Amygdala (tissue), 56 donors: ENCODE measurements at places on chromosomes 5 and 9.

DNA sequence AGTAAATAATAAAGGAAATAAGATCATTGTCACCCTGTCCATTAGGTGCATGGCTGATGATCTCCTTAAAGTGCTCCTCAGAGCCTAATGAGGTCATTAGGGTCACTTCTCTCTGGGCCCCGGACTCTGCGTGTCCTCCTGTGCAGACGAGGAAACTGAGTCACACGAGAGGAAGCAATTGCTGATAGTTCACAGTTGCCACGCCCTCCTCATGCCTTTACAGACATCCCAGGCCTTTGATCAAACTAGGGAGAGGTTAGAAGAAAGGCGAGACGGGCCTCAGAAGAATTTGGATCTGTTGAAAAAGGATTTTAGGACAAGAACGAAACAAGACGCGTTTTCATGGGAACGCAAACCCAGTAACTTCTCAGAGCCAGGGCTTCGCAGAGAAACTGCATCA, 32.0 kb upstream of the MSX2 start:
- DNase-seq: no peak

GRCh38 chr5:59036274-59036961, 453.5 kb downstream of the RAB3C start:
- DNase-seq: no peak

DNA sequence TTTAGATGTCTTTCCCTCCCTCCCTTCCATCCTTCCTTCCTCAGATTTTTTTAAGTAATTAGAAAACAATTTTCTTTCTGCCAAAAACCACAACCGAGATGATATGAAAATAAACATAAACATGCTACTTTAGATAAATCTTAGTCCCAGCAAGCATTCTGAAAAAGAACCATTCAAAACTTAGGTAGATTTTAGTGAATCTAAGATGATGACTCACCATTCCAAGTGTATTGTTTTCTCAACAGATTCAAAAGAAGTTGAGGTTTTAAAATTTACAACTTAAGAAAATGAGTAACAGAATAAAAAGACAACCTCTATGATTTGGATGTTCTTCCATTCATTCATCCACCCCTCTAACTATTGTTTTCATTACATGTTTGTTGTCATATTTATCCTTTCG, 465.1 kb downstream of the PDE4D start:
- no peak for DNase-seq

- DNase-seq: no peak
Measured at GRCh38 chr9:99373912-99374311, 151.8 kb downstream of the SEC61B start.

GRCh38 chr9:88923092-88923491, 68.2 kb upstream of the S1PR3 start:
- DNase-seq: no peak

GRCh38 chr5:98905857-98906688, 22.7 kb downstream of the CHD1 start:
- DNase-seq: no peak

GRCh38 chr5:168612996-168613395, 33.8 kb upstream of the PANK3 start:
- no peak for DNase-seq

DNA sequence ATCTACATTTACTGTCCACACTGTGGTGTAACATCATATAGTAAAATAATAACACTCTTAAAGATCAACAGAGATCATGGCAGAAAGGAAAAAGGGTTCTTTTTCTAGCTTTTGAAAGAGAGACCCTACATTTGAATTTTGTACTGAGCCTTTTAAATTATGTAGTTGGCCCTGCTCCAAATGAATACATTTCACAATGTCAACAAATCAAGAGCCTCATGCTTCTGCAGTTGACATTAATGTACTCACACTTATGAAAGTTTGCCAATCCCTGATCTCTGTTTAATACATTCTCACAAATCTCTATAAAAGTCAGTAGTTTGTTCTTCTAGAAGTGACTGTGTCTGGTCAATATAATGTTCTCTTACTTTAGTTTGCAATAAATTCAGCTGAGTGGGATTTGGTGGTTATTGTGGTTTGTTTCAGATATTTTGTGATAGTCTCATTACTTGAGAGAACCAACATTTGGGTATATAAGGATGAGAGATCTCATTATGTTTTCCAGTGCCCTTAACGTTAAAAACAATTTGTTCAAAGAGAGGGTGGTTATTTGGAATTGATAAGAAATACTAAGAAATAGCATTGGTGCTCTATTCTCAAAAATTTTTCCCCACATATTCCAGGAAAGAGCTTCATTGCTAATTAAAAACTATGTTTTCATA, 277.8 kb upstream of the FTMT start:
- DNase-seq: no peak

- no peak for DNase-seq
Measured at GRCh38 chr9:97853844-97854695, 1.0 kb downstream of the FOXE1 start.

GRCh38 chr9:123676869-123677268, 253.1 kb downstream of the DENND1A start:
- DNase-seq: no peak

- DNase-seq: no peak
Measured at GRCh38 chr5:75338408-75338807, 1.4 kb downstream of the HMGCR start.

DNA sequence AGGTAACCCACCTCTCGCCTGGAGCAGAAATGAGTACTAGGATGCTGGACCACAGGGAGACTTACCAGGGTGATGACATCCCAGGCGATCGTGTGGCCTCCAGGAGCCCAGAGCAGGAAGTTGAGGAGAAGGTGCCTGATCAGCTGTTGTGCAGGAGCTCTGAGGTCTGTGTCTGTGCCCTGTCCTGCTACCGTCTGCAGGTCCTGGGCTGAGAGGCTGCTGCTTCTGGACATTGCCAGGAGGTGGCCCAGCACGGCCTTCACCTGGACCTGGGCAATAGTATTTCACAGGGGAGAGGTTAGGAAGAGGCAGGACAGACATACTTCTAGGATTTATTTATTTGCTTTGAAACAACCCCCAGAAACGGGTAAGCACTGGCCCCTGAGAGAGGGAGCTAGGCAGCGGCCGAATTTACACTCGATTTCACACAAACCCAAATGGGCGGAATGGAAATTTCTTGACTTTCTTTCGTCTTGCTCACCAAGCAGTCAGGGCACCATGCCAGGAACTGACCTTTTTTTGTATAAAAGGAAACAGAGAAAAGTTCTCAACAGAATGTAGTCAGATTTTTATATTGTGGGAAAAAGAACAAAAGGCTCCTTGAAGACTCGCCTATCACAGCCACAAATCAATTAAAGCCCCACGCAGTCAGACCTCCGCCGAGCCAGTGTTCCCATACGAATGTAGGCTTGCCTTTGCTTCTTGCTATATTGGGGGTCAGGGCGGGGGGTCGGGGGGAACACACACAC, 210.3 kb downstream of the FANCC start:
- no peak for DNase-seq

GRCh38 chr5:136269973-136270372, 77.0 kb upstream of the SMIM32 start:
- DNase-seq: no peak

- no peak for DNase-seq
Measured at GRCh38 chr9:99119976-99120655, 15.2 kb downstream of the TGFBR1 start.

DNA sequence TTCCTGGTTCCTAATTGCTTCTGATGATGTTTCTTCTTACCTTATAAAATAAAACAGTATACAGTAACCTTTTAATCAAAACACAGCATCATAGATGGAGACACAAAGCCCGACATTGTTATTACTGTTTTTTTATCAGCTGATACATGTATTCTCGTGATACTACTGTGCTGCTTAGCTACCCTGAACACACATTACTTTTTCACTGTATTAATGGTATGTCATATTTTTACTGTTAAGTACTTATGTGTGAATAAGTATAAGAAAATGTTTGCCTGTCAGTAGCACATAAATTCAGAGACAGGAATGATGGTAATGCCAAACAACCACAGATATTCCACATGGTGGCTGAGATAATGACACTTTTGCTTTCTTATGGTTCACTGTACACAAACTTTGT, 68.7 kb downstream of the RAB24 start:
- no peak for DNase-seq

GRCh38 chr5:167577616-167578015, 713.8 kb upstream of the WWC1 start:
- no peak for DNase-seq

- no peak for DNase-seq
Measured at GRCh38 chr5:10219068-10219467, 30.6 kb downstream of the ATPSCKMT start.

GRCh38 chr9:134376386-134377142, 50.3 kb downstream of the RXRA start:
- DNase-seq: peak; percentile 29

DNA sequence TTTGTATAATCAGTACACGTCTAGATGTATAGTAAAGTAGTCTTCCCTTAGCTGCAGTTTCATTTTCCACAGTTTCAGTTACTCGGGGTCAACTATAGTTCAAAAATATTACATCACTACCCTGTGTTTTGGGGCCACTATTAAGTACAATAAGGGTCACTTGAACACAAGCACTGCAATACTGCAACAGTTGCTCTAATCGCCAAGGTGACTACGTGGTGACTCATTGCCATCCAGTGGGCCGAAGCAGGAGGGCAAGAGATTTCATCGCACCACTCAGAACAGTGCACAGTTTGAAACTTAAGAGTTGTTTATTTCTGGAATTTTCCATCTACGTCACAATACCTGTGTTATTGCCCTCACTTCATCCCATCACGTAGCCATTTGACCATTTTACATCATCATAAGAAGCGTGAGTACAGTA, at the start of gene ARL14EPL:
Gene ARL14EPL (plus strand): TSS at position 379 of the 424 bp plus-strand sequence. CDS start 18,994 bp downstream, outside the sequence.
- no peak for DNase-seq

GRCh38 chr9:123637945-123638634, 282.1 kb downstream of the CRB2 start:
- DNase-seq: no peak

DNA sequence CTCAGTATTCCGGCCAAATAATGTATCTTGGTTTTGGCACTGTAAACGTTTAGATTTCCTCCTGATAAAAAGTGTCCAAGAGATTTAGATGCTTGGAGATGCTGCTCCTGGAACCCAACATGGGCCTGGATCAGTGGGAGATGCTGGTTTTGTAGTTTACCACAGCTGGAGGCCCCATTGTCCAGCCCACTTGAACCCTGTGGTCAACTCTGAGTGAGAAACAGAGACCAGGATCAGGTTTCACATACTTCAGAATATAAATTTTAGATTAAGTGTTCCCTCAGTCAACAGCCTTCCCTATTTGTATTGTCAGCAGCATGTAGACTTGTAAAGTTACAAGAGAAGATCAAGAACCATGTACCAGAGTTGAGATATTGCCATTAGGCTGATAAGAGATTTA, 144.7 kb upstream of the C9orf72 start:
- DNase-seq: no peak

DNA sequence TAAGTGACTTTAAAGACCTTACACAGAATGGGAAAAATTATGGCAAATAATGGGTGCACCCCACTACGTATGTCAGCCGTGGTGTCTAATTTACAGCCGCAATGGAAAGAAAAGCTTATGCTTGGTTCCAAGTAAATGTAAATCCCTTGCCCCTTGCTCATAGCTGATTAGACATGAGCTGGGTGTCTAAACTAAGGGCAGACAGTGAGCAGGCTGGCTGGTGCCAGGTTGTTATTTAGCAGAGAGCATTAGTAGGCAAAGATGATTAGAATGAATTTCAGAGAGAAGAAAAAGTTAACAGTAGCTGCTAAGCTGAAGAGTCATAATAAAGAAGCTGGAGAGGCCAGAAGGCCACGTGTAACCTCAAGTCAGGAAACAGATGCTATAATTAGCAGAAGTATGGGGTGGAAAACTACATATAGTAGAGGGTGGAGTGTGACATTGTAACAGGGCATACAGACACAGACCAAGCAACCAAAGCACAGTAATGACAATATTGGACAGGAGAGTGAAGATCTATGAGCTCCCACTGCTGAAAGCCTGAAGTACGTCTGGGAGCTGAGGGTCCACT, 257.7 kb downstream of the MCTP1 start:
- no peak for DNase-seq

- no peak for DNase-seq
Measured at GRCh38 chr9:91658513-91659105, 235.0 kb upstream of the NFIL3 start.

- DNase-seq: no peak
Measured at GRCh38 chr5:106397700-106398099, 1273.0 kb downstream of the EFNA5 start.

GRCh38 chr9:123718188-123718587, 211.7 kb downstream of the DENND1A start:
- no peak for DNase-seq

DNA sequence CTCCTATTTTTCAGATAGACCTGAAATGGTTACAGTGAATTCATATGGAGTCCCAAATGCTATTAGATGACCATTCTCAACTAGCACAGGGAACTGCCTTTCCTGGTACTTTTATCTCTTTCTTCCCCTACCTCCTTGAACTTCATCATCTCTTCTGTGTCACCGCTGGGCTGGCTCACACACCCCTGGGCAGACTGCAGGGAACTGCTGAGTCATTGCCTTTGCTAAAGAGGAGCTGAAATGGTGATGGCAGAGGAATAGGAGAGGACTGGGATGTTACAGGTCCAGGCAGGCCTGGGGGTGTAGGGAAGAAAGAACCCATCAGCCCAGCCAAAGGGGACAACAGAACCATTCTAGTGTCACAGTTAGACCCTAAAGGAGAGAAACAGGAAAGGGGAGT, 322.3 kb downstream of the ASTN2 start:
- no peak for DNase-seq

- DNase-seq: no peak
Measured at GRCh38 chr5:124080256-124080655, 568.3 kb downstream of the CSNK1G3 start.

- no peak for DNase-seq
Measured at GRCh38 chr9:127531676-127532075, 80.4 kb downstream of the LRSAM1 start.

DNA sequence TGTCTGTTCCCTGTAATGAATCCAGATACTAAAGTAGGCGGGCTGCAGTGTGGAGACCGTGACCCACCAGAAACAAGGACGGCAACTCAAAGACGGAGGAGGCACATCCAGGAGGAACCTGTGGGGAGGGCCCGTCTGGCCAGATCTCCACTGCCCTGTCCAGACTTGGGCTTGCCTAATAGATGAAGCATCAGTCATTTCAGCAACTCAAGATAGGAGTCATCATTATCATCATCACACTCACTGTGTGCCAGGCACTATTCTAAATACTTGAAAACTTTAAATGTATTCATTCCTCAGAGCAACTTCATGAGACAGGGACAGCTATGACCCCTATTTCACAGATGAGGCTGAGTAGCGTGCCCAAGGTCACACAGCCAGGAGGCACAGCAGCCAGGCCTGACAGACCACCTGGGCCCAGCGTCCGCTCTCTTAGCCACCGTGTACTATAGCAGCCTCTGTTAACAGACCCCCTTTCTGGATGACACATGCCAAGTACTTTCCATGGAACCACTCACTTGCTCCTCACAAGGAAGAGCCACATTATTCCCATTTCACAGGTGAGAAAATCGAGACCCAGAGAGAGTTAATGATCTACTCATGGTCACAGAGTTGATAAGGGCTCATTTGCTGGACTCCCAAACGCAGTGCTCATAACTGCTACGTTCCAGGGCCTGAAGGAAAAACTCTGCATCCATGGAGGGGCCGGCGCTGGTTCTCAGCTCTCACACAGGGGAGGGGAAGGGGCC, 4.9 kb upstream of the IL4 start:
- no peak for DNase-seq
